Mesangial cell (primary cell): ENCODE measurements at places on chromosomes 6 and 20. TPM values are rescaled to one million over a fixed set of nuclear protein-coding genes. Genes with fewer than 3 reads are reported as not detected.

KCNQ2 gene
- not detected in 2 replicates for total RNA-seq

SIRPG gene
- not detected in 2 replicates for total RNA-seq

TINAG gene
- 0.16 and 4.6 TPM in 2 replicates for total RNA-seq

SLC22A1 gene
- 0.51 and 0.98 TPM in 2 replicates for total RNA-seq

SMAP1 gene
- 14.8 and 23.5 TPM in 2 replicates for total RNA-seq

NTSR1 gene
- total RNA-seq: not detected in 2 replicates

MRPL18 gene
- 48.2 and 99.2 TPM in 2 replicates for total RNA-seq

GSTA3 gene
- total RNA-seq: not detected in 2 replicates
